Dermis lymphatic vessel endothelial cell (primary cell): ENCODE measurements at places on chromosomes 2 and 18. TPM values are rescaled to one million over a fixed set of nuclear protein-coding genes. Genes with fewer than 3 reads are reported as not detected.

The FRZB gene
- total RNA-seq: 0.43 TPM in 2 replicates

The IKZF2 gene
- total RNA-seq: 0.65 and 1.0 TPM in 2 replicates

The ASTL gene
- total RNA-seq: not detected in 2 replicates

The UGT1A5 gene
- total RNA-seq: not detected in 2 replicates

The ATP6V1C2 gene
- total RNA-seq: under 0.01 TPM in 2 replicates

The TUBA4B gene
- not detected in 2 replicates for total RNA-seq

The SCYGR4 gene
- not detected in 2 replicates for total RNA-seq

The SERPINB3 gene
- not detected in 2 replicates for total RNA-seq

The LAMA3 gene
- total RNA-seq: 4.8 and 13.4 TPM in 2 replicates

The CHCHD5 gene
- 5.6 and 8.3 TPM in 2 replicates for total RNA-seq

The PUM2 gene
- 52.3 and 56.1 TPM in 2 replicates for total RNA-seq

The CNRIP1 gene
- 38.8 and 40.2 TPM in 2 replicates for total RNA-seq

The LRRC30 gene
- not detected in 2 replicates for total RNA-seq

The LONRF2 gene
- under 0.01 TPM in 2 replicates for total RNA-seq

The SERPINB11 gene
- not detected in 2 replicates for total RNA-seq

The TTN gene
- 2.0 and 3.4 TPM in 2 replicates for total RNA-seq

The RAMP1 gene
- not detected in 2 replicates for total RNA-seq

The CHST10 gene
- 7.6 and 10.8 TPM in 2 replicates for total RNA-seq

The ABCG8 gene
- total RNA-seq: not detected in 2 replicates

The MEIS1 gene
- total RNA-seq: 3.5 and 5.8 TPM in 2 replicates

The GRHL1 gene
- 0.09 and 0.11 TPM in 2 replicates for total RNA-seq

The L3MBTL4 gene
- 2.7 and 8.8 TPM in 2 replicates for total RNA-seq

The IL36G gene
- total RNA-seq: not detected in 2 replicates

The UGT1A1 gene
- total RNA-seq: not detected in 2 replicates

The FHOD3 gene
- 0.33 TPM in 1 of 2 replicates, not detected in the other for total RNA-seq

The BOLL gene
- total RNA-seq: not detected in 2 replicates

The OR6B2 gene
- not detected in 2 replicates for total RNA-seq

The RPS27A gene
- total RNA-seq: 910 and 984 TPM in 2 replicates

The ERICH2 gene
- total RNA-seq: not detected in 2 replicates

The HOXD9 gene
- total RNA-seq: 17.0 and 33.7 TPM in 2 replicates

The AFG3L2 gene
- 36.5 and 42.6 TPM in 2 replicates for total RNA-seq

The MSH2 gene
- 19.2 and 30.7 TPM in 2 replicates for total RNA-seq

The LIMS4 gene
- total RNA-seq: 45.6 and 52.5 TPM in 2 replicates

The FBXO48 gene
- total RNA-seq: 0.33 and 0.34 TPM in 2 replicates

The G6PC2 gene
- total RNA-seq: not detected in 2 replicates

The SNORC gene
- 0.33 and 0.34 TPM in 2 replicates for total RNA-seq

The DAPL1 gene
- not detected in 2 replicates for total RNA-seq

The ALLC gene
- not detected in 2 replicates for total RNA-seq

The ATG9A gene
- total RNA-seq: 41.2 and 43.8 TPM in 2 replicates

The TUBA3E gene
- total RNA-seq: not detected in 2 replicates

The ACVR1C gene
- total RNA-seq: 0.09 TPM in 1 of 2 replicates, not detected in the other

The REEP1 gene
- total RNA-seq: 17.7 and 22.9 TPM in 2 replicates
